ENCODE measurements at places on chromosomes 7 and 10. TPM values are rescaled to one million over a fixed set of nuclear protein-coding genes. Genes with fewer than 3 reads are reported as not detected.

- DNase-seq = no peak
These were observed 98.0 kb downstream of the KAT6B start for GRCh38 chr10:74924251-74924963.

DNA sequence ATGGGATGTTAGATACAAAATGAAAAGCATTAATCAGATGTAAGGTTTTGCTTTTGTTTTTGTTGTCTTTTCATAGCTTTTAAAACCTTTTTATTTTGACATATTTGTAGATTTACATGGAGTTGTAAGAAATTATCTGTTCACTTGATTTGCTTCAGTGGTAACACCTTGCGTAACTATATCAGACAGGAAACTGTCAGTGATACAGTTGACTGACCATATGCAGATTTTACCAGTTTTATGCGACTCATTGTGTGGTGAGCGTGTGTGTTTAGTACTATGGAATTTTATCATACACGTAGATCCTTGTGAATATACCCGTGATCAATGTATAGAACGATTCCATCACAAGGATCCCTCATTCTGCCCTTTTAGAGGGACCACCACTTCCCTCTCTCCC lies 701.4 kb downstream of the SUGCT start:
- DNase-seq = no peak

- no peak for DNase-seq
These were observed 10.1 kb downstream of the ADD3 start for GRCh38 chr10:110017907-110018306.

DNA sequence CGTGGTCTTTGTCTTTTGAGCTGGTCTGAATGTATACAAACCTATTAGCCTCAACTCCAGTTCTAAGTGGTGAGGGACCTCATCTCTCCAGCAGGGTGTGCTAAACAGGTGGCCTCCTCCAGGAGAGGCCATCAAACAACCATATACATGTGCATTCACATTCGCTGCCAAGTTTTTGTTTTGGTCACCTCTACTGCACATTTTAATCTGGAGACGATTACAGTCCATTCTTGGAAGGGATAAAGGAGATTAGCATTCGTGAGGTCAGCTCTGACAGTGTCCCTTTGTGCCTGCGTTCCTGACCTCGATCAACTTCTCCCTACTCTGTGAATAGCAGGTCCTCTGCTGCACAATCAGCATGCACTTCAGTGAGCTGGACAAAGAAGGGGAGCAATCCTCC lies 60.8 kb downstream of the RHOBTB1 start:
- DNase-seq = no peak

- DNase-seq = no peak
These were observed 278.0 kb upstream of the KLF14 start for GRCh38 chr7:131011976-131012375.

DNA sequence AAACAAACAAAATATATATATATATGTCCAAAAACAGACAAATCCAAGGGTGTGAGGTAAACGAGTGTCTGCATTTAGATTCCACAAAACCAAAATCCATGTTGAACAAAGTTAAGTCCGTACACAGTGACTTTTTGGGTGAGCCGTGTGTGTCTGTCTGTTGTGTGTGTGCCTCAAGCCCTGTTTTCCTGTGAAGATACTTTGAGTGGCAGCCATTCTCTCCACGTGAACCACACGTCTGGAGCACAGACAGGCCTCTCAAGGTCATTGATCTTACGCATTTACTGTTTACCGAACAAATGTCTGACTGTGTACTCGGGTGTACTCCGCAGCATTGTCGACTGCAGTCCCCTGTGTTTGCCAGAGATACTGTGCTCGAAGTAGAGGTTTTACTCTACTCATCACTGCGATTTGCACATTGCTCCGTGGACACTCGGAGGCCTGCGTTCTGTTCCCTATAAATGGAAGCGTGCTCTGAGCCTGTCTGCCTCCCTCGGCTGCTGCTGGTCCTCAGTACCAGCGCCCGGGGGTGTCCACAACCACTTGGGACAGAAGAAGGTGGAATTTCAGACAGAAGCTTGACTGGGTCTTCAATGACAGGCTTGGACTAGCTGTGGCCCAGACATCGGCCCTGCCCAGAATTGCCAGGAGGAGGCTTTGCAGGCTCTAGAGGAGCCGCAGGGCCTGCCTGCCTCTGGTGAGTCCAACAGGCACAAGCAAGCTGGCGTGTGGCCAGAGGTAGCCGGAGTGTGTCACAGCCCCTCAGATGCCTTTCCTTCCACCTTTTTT lies 22.1 kb downstream of the CYP17A1 start:
- peak; percentile 90 for DNase-seq

The MYH16 gene
- not detected for total RNA-seq

The TAS2R3 gene
- 0.43 TPM for total RNA-seq
